ENCODE measurements at places on chromosomes 6 and 20. TPM values are rescaled to one million over a fixed set of nuclear protein-coding genes. Genes with fewer than 3 reads are reported as not detected.

Gene SAYSD1
- 13.4 TPM for total RNA-seq

Gene OR2J3
- total RNA-seq, result not detected

Gene TRAPPC3L
- 0.13 TPM for total RNA-seq

Gene PROCR
- 337 TPM for total RNA-seq

All from thoracic aorta endothelial cell (primary cell).